ENCODE measurements at places on chromosomes 12 and 14. TPM values are rescaled to one million over a fixed set of nuclear protein-coding genes. Genes with fewer than 3 reads are reported as not detected.

DNA sequence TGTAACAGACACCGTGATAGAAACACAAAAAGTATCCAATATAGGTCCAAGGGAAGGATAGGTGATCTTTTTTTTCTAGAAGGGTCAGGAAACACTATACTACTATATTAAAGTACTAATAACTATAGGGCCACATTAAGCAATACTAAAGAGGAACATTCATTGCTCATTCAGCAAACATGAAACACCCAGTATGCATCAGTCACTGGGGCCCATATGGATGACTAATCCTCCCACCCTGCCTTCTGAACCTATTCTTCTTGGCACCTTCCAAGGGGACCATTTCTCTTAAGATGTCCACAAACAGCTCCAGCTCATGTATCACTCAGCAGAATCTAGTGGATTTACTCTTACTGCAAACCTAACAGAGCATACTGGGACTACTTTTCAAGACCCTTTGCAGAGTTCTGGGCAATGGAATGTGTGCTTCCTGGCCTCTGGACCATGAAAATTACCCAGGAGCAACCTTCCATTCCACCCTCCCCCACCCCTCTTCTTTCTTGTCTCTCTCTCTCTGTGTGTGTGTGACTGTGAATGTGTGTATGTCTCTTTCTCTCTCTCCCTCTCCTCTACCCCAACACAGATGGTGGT is 187.9 kb downstream of the EPS8 start:
- H3K27me3 ChIP-seq, result no peaks in the 10 kb centered on the region
- no peak for DNase-seq
- H3K27ac ChIP-seq, result no peak overlapping the region
- H3K36me3 ChIP-seq, result no peaks in the 10 kb centered on the region

GRCh38 chr12:83700838-83701237 is 1014.1 kb downstream of the TMTC2 start:
- DNase-seq, result no peak
- no peaks in the 10 kb centered on the region for H3K27me3 ChIP-seq
- H3K4me3 ChIP-seq, result no peak overlapping the region
- no peak overlapping the region for H3K27ac ChIP-seq

DNA sequence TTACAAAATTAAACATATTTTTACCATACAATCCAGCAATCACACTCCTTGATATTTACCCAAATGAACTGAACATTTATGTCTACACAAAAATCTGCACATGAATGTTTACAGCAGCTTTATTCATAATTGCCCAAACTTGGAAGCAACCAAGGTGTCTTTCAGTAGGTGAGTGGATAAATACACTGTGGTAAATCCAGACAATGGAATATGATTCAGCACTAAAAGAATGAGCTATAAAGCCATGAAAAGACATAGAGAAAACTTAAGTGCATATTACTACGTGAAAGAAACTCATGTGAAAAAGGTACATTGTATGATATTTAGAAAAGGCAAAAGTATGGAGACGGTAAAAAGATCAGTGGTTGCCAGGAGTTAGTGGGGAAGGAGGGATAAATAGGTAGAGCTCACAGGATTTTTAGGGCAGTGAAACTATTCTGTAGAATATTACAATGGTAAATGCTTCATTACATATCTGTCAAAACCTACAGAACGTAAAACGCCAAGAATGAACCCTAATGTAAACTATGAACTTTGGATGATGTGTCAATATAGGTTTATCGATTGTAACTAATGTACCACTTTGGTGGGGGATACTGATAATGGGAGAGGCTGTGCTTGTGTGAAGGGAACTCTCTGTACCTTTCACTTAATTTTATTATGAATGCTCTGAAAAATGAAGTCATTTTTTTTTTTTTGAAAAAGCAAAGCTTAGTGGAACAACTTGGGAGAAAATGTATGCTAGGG is 295.7 kb downstream of the CEP128 start:
- DNase-seq, result no peak
- H3K4me3 ChIP-seq, result no peak overlapping the region
- no peaks in the 10 kb centered on the region for H3K27me3 ChIP-seq
- H3K36me3 ChIP-seq, result no peaks in the 10 kb centered on the region
- H3K27ac ChIP-seq, result no peak overlapping the region
- no peaks in the 10 kb centered on the region for H3K4me1 ChIP-seq

DNA sequence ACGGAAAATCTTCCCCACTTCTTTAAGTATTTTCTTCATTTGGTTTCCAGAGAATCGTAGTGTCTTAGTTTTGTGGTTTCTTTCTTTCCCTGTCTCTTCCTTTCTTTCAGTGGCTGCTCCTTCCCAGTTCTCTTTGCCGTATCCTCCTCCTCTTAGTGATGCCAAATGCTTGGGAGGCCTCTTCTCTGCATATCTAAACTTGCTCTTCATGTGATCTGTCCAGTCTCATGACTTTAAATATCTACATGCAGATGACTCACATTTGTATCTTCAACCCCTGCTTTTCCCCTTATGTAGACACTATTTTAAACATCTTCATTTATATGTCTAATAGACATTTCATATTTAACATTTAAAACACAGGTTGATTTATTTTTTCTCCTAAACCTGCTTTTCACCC is 149.2 kb downstream of the PTCSC3 start:
- H3K27ac ChIP-seq, result no peak overlapping the region
- no peaks in the 10 kb centered on the region for H3K4me1 ChIP-seq
- H3K4me3 ChIP-seq, result no peak overlapping the region
- H3K36me3 ChIP-seq, result no peaks in the 10 kb centered on the region
- no peak for DNase-seq

DNA sequence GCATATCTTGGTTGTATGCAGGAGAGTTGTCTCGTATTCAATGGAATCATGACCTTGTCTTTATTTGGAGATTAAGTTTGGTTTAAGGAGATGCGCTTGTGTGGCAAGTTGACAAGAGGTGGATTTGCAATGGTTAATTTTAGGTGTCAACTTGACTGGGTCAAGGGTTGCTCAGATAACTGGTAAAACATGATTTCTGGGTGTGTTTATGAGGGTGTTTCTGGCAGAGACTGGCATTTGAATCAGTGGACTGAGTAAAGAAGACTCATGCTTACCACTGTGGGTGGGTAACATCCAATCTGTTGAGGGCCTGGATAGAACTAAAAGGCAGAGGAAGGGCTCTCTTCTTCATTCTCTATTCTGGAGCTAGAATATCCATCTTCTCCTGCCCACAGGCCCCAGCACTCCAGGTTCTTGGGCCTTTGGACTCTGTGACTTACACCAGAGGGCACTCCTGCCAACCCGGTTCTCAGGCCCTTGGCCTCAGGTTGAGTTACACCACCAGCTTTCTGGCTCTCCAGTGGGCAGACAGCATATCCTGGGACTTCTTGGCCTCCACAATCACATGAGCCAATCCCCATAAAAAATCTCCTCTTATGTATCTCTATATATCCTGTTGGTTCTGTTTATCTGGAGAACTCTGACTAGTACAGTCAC is 141.5 kb upstream of the ARID2 start:
- H3K36me3 ChIP-seq, result peaks cover 4% of the 10 kb centered on the region
- H3K4me3 ChIP-seq, result no peak overlapping the region
- no peak for DNase-seq
- no peaks in the 10 kb centered on the region for H3K27me3 ChIP-seq
- H3K27ac ChIP-seq, result no peak overlapping the region

DNA sequence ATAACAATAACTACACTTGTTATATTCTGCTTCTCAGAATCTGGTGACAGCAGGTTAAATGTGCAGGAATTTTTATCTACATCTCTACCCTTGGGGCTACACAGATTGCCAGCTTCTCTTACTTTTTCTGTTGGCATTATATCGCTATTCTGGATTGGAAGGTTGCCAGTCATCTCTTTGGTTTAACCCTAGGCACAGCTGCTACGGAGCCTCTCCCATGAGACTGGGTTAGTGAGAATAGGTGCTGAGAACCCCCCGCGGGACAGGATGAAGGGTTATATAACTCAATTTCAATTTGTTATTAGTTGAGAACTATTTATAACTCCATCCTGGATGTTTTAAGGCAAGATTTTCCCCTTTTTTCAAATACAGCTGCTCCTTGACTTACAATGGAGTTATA is 73.1 kb downstream of the ACADS start:
- H3K27ac ChIP-seq, result no peak overlapping the region
- H3K4me1 ChIP-seq, result no peaks in the 10 kb centered on the region
- no peaks in the 10 kb centered on the region for H3K27me3 ChIP-seq
- H3K36me3 ChIP-seq, result no peaks in the 10 kb centered on the region

GRCh38 chr14:53603994-53604393 is 352.6 kb downstream of the BMP4 start:
- H3K4me3 ChIP-seq, result no peak overlapping the region
- no peaks in the 10 kb centered on the region for H3K36me3 ChIP-seq
- H3K27me3 ChIP-seq, result no peaks in the 10 kb centered on the region
- H3K27ac ChIP-seq, result no peak overlapping the region
- H3K4me1 ChIP-seq, result no peaks in the 10 kb centered on the region

- H3K27me3 ChIP-seq, result no peaks in the 10 kb centered on the region
- H3K4me1 ChIP-seq, result no peaks in the 10 kb centered on the region
- H3K27ac ChIP-seq, result no peak overlapping the region
- no peak for DNase-seq
Observed at GRCh38 chr12:53568809-53569557, 57.2 kb downstream of the ATF7 start.

DNA sequence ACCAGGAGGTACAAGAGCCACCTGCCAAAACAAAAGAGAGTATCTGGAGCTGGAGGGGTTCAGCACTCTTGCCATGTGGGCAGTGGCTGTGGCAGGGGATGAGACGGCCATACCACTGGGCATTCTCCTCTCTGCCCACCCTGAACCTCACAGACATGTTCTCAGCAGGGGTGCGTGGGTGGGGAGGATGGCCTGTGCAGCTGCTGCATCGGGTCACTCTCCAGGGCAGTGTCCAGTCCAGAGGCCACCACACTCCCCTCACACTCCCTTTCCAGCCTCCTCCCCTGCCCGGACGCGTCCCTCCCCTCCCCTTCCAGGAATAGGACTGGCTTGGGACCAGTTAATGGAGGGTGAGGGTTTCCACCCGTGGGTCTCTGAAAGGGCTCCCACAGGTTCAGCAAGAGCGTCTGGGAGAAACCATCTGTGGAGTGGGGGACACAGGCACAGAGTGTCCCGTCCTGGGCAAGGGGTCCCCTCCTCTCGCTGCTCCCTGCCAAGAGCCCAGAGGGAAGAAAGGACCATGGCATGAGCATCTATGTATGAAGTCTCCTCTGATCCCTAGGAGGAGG is 501 bp downstream of the C1R start:
- peaks cover 7% of the 10 kb centered on the region for H3K36me3 ChIP-seq
- DNase-seq, result peak; percentile 35
- H3K4me3 ChIP-seq, result peak overlapping the region; percentile 60
- H3K4me1 ChIP-seq, result peaks cover 21% of the 10 kb centered on the region

GRCh38 chr12:31019561-31019960 is 54.1 kb upstream of the DDX11 start:
- DNase-seq, result no peak
- H3K27ac ChIP-seq, result no peak overlapping the region

DNA sequence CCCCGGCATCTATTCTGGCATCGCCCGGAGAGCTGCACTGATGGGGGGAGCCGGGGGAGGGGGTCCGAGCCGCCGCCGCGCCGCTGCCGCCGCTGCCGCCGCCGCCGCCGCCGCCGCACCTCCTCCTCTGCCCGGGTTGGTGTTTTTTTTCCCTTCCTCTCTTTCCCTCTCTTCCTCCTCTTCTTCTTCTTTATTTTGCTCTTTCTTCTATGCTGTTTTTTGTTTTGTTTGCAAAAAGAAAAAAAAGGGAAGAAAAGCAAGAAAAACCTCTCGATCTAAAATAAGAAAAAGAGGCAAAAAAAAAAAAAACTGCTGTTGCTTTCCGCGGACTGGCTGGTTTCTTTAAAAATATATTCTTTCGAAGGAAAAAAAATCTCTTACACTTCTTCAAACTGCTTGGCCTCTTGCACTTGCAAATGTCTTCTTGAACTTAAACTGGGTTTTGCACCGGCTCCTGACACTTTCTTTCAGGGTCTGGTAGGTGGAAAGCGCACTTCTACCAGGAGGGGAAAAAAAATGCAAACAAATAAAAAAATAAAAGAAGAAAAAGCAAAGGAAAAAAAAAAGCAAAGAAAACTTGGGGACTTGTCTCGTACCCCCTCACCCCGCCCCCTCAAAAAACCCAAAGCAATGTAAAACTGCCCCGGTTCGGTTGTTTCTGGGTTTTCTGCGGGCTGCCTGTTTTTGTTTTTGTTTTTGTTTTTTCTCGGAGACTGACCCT is 616 bp downstream of the BCL11B start:
- H3K27me3 ChIP-seq, result peaks cover 53% of the 10 kb centered on the region
- peak overlapping the region; percentile 48 for H3K4me3 ChIP-seq
- H3K27ac ChIP-seq, result no peak overlapping the region
- no peaks in the 10 kb centered on the region for H3K36me3 ChIP-seq
- no peak for DNase-seq

DNA sequence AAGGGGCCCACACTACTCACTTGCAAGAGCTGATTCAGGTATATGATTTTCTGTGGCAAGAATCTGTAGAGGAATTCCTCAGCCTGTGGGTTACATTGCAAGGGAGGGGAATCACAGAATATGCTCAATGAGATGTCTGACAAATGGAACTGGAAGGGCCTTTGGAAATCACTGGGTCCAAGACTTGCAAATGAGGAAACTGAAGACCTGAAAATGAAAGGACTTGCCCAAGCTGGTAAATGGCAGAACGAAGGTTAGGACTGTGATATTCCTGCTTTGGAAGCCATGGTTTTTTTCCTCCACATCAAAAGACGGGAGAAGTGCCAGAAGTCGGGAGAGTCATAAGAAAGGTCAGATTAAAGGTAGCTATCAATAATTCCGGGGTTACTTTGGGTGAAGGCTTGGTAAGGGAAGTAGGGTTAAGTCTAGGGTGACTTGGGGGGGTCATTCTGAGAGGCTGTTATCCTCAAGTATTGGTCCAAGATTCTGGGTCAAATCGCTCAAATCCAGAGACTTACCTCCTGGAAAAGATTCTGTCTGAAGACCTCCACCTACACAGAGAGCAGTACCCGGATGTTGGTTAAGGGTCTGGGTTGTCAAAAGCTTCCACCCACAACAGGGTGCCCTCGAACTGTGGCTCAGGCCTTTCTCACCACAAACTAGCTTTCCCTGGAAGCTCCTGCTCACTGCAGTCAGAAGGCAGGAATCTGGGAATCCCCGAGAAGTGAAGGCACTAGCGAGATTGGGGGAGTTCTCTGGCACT is 539 bp downstream of the PSME2 start:
- peaks cover 36% of the 10 kb centered on the region for H3K4me1 ChIP-seq
- H3K27me3 ChIP-seq, result no peaks in the 10 kb centered on the region
- peak overlapping the region; percentile 96 for H3K4me3 ChIP-seq
- H3K36me3 ChIP-seq, result peaks cover 26% of the 10 kb centered on the region

The KIF26A gene
- 4.3 TPM for total RNA-seq

The GPRC5D gene
- not detected for total RNA-seq

The SCNN1A gene
- total RNA-seq, result 1.3 TPM

The GARIN6 gene
- total RNA-seq, result not detected

The CDK2 gene
- 54.4 TPM for total RNA-seq

All from spinal cord (tissue), 10 donors.